ENCODE measurements at places on chromosomes 1 and 21. TPM values are rescaled to one million over a fixed set of nuclear protein-coding genes. Genes with fewer than 3 reads are reported as not detected.
A peak's percentile ranks its signal among the peaks of the same experiment; 100 is the strongest.

DNA sequence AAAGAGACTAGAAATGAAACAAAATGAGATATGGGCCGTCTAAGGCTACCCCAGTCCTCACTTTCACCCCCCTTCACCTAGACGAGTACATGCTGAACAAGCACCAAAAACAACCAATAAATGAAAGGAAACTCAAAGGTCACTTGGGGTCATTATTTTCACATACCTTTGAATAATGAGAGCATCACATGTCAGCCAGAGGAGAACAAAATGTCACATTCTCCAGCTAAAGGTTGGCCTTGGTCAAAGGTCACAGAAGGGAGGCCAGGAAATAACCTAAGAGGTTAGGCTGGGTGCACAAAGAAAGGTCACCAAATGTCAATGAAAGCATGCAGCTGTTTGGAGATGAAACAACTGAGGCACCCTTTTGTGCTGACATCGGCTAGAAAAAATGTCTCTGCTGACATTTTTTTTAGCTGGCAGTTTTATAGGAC lies 288.7 kb upstream of the USP25 start:
- H3K36me3 ChIP-seq, result no peaks in the 10 kb centered on the region
- no peak for DNase-seq
- no peak overlapping the region for H3K27ac ChIP-seq
- H3K4me1 ChIP-seq, result no peaks in the 10 kb centered on the region
- H3K4me3 ChIP-seq, result no peak overlapping the region

DNA sequence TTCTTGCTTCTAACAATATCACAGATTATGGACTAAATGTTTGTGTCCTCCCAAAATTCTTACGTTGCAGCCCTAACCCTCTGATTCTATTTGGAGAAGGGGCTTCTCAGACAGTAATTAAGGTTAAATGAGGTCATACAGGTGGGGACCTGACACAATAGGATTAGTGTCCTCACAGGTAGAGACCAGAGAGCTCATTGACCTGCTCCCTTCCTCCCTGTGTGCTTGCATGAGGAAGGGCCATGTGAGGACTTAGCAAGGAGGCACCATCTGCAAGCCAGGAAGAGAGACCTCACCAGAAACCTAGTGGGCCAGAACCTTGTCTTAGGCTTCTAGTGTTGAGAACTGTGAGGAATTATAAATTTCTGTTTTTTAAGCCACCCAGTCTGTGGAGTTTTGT lies 322.6 kb downstream of the SMYD3 start:
- no peak for DNase-seq
- H3K27me3 ChIP-seq, result no peaks in the 10 kb centered on the region
- no peaks in the 10 kb centered on the region for H3K36me3 ChIP-seq
- H3K4me1 ChIP-seq, result no peaks in the 10 kb centered on the region
- no peak overlapping the region for H3K4me3 ChIP-seq

DNA sequence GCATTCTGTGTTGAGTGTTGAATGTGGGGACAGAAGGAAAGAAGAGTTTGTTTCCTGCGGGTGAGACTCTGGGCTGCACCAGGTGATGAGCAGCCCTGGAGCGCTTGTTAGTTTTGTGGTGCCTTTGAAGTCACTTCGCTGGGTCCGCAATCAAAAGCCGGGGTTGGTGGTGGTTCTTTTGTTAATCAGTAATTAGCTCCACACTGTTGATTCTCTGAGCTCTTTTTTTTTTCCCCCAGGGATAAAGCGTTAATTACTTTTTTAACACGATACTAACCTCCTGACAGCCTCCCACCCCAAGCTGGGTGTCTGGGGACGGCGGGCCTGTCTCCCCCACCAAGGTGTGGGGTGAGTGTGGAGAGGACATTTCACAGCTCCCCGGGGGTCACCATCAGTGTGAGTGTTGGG lies 56.6 kb downstream of the AGPAT3 start:
- no peak for DNase-seq
- H3K4me3 ChIP-seq, result no peak overlapping the region
- H3K36me3 ChIP-seq, result no peaks in the 10 kb centered on the region
- H3K27ac ChIP-seq, result no peak overlapping the region
- H3K4me1 ChIP-seq, result peaks cover 9% of the 10 kb centered on the region

GRCh38 chr1:235326719-235327558 lies 1.0 kb downstream of the ARID4B start:
- H3K4me1 ChIP-seq, result peaks cover 9% of the 10 kb centered on the region
- H3K4me3 ChIP-seq, result peak overlapping the region; percentile 89
- no peaks in the 10 kb centered on the region for H3K27me3 ChIP-seq
- H3K27ac ChIP-seq, result peak overlapping the region; percentile 95

- H3K27me3 ChIP-seq, result no peaks in the 10 kb centered on the region
- DNase-seq, result peak; percentile 85
- H3K4me1 ChIP-seq, result peaks cover 37% of the 10 kb centered on the region
- peak overlapping the region; percentile 93 for H3K27ac ChIP-seq
- H3K4me3 ChIP-seq, result peak overlapping the region; percentile 21
These were observed 22.8 kb downstream of the DHRS3 start for GRCh38 chr1:12594966-12595756.

- H3K4me3 ChIP-seq, result no peak overlapping the region
- no peaks in the 10 kb centered on the region for H3K27me3 ChIP-seq
- H3K36me3 ChIP-seq, result no peaks in the 10 kb centered on the region
- no peak overlapping the region for H3K27ac ChIP-seq
- DNase-seq, result no peak
These were observed 13.2 kb downstream of the TP53BP2 start for GRCh38 chr1:223832637-223832943.

- no peaks in the 10 kb centered on the region for H3K36me3 ChIP-seq
- peak; percentile 23 for DNase-seq
- peaks cover 4% of the 10 kb centered on the region for H3K4me1 ChIP-seq
- no peak overlapping the region for H3K4me3 ChIP-seq
- no peak overlapping the region for H3K27ac ChIP-seq
- no peaks in the 10 kb centered on the region for H3K27me3 ChIP-seq
These were observed 20.5 kb downstream of the TEX38 start for GRCh38 chr1:46691997-46692790.

- DNase-seq, result no peak
- H3K27ac ChIP-seq, result no peak overlapping the region
- no peaks in the 10 kb centered on the region for H3K4me1 ChIP-seq
- no peaks in the 10 kb centered on the region for H3K36me3 ChIP-seq
- no peaks in the 10 kb centered on the region for H3K27me3 ChIP-seq
These were observed 25.3 kb downstream of the CNIH4 start for GRCh38 chr1:224381880-224382548.

DNA sequence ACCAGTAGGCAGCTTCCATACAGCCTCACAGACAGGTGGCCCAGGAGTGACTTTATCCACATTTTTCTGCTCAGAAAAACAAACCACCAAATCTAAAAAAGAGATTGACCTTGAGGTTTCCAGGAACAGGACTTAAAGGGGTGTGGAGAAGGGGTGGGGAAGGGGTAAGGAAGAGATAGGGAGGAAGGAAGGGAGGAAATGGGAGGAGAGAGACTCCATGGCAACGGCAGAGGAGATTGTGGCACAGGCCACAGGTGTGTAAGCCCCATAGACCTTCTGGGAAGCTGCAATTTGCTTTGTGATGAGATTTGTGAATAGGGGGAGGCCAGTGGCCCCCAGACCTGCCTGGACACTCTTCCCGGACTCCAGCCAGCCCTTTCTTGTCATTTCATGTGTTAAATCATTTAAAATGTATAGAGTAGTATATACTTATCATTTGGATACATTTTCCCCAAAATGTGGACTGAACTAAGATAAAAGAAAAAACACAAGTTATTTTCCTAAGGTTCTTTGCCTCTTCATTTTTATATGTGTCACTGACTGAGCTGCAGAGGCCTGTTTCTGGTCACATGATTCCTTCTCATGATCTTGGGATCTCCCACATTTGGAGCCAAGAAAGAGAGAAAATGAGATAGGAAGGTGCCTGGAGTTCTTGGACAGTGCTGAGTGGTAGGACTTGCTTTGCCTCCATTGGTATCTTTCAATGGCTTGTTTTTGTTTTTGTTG lies 55.5 kb downstream of the CLIC6 start:
- H3K4me1 ChIP-seq, result peaks cover 23% of the 10 kb centered on the region
- no peak for DNase-seq
- H3K27me3 ChIP-seq, result no peaks in the 10 kb centered on the region

DNA sequence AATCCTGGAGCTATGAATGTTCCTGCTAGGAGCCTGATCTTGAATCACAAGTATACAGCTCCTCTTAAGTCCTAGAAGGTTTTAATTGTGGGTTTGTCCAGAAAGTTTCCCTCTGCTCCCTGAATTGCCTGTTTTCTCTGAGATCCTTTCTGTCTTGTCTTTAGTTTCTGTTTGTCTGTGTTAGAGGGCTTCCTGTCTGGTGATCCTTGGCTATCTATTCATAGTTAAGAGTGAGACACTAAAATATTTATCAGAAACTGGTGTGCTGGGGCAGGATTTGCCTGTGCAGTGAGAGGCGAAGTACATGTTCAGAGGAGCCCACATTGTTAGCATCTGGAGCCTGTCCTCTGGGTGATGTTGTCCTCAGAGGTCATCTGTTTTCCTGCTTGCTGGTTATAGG lies 45.4 kb downstream of the ETS2 start:
- no peak overlapping the region for H3K4me3 ChIP-seq
- H3K27me3 ChIP-seq, result no peaks in the 10 kb centered on the region
- H3K4me1 ChIP-seq, result no peaks in the 10 kb centered on the region

DNA sequence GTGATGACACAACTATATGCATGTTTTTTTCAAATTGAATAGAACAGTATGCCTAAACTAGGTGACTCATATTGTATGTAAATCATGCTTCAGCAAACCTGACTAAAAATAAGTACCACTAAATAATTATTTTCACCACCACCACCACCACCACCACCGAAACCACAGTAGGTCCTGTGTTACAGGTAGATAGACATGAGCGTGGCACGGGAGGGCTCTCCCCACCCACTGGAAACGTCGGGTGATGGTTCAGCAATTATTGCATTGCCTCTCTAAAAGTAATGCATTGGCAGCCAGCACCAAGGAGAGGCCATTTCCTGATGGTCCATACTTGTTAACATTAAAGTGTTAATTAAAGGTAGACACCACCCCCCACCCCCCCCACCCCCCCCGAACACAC lies 297.0 kb upstream of the NCAM2 start:
- H3K4me1 ChIP-seq, result no peaks in the 10 kb centered on the region
- no peak overlapping the region for H3K27ac ChIP-seq
- H3K4me3 ChIP-seq, result no peak overlapping the region
- H3K36me3 ChIP-seq, result no peaks in the 10 kb centered on the region
- no peak for DNase-seq

DNA sequence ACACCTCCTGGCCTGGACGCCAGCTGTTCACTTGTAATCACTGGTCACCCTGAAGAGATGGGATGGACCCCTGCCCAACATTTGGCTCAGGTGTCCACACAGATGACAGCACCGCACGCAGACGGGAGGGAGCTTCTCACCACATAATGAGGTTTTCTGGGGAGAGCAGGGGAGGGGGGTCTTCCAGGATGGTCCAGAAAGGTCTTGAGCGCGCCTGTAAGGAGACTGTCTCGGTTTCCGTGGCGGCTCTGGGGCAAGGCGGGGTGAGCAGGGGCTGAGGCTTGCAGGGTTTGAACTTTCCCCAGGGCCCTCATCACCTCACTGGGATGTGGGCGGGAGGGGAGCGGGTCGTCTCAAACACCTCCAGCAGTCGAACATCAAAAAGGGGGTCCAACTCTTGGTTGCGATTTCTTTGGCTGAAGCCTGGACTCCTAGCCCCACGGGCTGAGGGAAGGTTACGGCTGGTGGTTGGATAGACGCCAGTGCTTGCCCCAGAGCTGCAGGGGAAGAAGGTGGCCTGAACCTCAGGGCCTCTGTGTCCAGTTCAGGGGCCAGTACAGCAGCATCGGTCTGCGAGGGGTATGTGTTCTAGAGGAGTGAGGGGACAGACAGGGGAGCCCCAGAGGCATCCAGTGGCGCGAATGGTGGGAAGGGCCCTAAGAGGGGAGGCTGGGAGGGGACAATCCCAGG lies 53.8 kb downstream of the PRKCZ start:
- no peak overlapping the region for H3K27ac ChIP-seq
- no peaks in the 10 kb centered on the region for H3K27me3 ChIP-seq
- no peak for DNase-seq
- H3K4me3 ChIP-seq, result no peak overlapping the region
- no peaks in the 10 kb centered on the region for H3K4me1 ChIP-seq

DNA sequence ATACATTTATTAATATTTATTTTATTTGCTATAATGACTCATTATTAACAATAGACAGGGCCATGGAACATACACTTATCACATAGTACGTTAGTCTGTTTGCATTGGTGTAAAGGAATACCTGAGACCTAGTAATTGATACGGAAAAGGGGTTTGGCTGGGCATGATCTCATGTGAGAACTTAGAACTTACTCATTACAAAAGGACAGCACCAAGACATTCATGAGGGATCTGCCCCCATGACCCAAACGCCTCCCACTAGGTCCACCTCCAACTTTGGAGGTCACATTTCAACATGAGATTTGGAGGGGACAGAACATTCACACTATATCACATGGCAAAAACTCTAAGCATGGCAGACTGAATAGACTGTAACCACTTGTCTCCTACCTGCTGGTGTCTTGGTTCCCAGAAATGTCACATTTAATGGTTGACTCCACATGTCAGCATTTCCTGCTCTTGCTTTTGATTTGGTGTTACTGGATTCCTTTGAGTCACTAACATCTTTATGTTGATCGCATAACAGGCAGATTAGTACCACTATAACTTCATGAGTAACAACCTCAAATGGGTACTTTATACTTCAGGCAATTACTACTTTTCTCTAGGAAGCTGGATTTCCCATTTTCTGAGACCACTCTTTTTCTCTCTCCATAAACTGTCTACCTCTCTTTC lies 3.5 kb upstream of the C1orf116 start:
- no peak overlapping the region for H3K4me3 ChIP-seq
- no peaks in the 10 kb centered on the region for H3K4me1 ChIP-seq
- no peaks in the 10 kb centered on the region for H3K27me3 ChIP-seq
- no peak overlapping the region for H3K27ac ChIP-seq

GRCh38 chr21:36175771-36176565 lies 19.3 kb downstream of the DOP1B start:
- no peaks in the 10 kb centered on the region for H3K4me1 ChIP-seq
- H3K27ac ChIP-seq, result no peak overlapping the region
- no peaks in the 10 kb centered on the region for H3K27me3 ChIP-seq
- no peaks in the 10 kb centered on the region for H3K36me3 ChIP-seq

GRCh38 chr1:42692461-42692860 lies 10.2 kb downstream of the YBX1 start:
- DNase-seq, result no peak
- no peaks in the 10 kb centered on the region for H3K36me3 ChIP-seq
- no peaks in the 10 kb centered on the region for H3K27me3 ChIP-seq
- H3K27ac ChIP-seq, result no peak overlapping the region

GRCh38 chr1:230823426-230823825 lies 44.9 kb downstream of the C1orf198 start:
- H3K4me3 ChIP-seq, result no peak overlapping the region
- no peaks in the 10 kb centered on the region for H3K27me3 ChIP-seq
- peaks cover 19% of the 10 kb centered on the region for H3K4me1 ChIP-seq
- no peaks in the 10 kb centered on the region for H3K36me3 ChIP-seq
- peak; percentile 42 for DNase-seq

GRCh38 chr1:223708001-223708359 lies 4.4 kb upstream of the CAPN2 start:
- H3K36me3 ChIP-seq, result no peaks in the 10 kb centered on the region
- DNase-seq, result no peak
- H3K27me3 ChIP-seq, result no peaks in the 10 kb centered on the region
- H3K27ac ChIP-seq, result peak overlapping the region; percentile 73
- H3K4me3 ChIP-seq, result no peak overlapping the region
- peaks cover 19% of the 10 kb centered on the region for H3K4me1 ChIP-seq

GRCh38 chr1:211574705-211575104 lies 4.3 kb downstream of the SLC30A1 start:
- H3K4me1 ChIP-seq, result peaks cover 2% of the 10 kb centered on the region
- no peak overlapping the region for H3K27ac ChIP-seq
- no peak for DNase-seq
- no peaks in the 10 kb centered on the region for H3K27me3 ChIP-seq

Gene PAX7
- total RNA-seq, result not detected

Gene KPRP
- total RNA-seq, result not detected

Gene ILDR2
- 0.45 TPM for total RNA-seq

Gene OPTC
- not detected for total RNA-seq

Gene LRRC53
- total RNA-seq, result not detected

All from ovary (tissue), 10 donors.